CD8-positive, alpha-beta memory T cell (primary cell): ENCODE measurements at places on chromosomes 6 and 20.
A peak's percentile ranks its signal among the peaks of the same experiment; 100 is the strongest.

GRCh38 chr20:63360850-63361518 lies at the start of gene CHRNA4:
CHRNA4 (minus strand) TSS chr20:63361349; CDS start chr20:63361165, 184 bp downstream.
- DNase-seq: no peak

DNA sequence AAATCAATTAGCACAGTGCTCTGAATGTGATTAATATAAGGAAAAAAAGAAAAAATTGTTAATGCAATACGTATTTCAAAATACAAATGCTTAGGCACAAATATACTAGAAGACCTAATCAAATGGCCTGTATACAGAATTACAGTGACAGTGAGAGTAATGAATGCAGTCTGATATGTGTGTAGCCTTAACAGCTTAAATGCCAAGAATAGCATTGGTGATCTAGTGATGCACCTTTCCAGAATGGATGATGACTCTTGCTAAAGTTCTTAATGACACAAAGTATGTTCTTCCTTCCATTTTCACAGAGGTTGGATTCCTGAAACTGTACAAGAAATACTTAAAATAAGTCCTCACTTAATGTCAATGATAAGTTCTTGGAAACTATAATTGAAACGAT lies 131.0 kb downstream of the CDKAL1 start:
- no peak for DNase-seq

DNA sequence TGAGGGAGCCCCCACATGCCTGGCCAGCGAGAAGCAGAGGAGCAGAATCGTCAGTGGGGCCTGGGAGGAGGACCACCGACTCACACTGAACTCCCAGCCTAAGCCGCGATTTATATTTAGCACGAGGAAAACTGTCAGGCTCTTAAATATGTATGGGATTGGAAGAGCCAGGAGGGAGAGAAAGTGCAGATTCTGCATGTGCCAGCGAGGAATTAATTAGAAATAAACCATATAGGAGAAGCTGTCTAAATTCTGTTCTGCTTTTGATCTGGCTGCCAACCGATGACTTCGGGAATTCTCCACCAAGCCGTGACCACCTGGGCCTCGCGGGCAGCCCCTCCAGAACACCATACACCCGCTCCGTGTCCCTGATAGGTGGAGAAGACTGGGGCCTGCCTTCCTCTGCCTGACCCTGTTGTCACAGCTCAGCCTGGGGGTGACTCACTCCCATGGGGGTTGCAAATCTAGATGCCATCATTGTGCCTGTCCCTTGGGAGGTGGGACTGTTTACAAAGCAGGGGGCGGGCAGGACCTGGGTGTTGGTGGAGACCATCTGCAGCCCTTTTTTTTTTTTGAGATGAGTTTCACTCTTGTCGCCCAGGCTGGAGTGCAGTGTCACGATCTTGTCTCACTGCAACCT lies 91.1 kb upstream of the PMEPA1 start:
- DNase-seq: no peak

- no peak for DNase-seq
Measured at GRCh38 chr6:165692106-165692653, 29.1 kb upstream of the PDE10A start.

DNA sequence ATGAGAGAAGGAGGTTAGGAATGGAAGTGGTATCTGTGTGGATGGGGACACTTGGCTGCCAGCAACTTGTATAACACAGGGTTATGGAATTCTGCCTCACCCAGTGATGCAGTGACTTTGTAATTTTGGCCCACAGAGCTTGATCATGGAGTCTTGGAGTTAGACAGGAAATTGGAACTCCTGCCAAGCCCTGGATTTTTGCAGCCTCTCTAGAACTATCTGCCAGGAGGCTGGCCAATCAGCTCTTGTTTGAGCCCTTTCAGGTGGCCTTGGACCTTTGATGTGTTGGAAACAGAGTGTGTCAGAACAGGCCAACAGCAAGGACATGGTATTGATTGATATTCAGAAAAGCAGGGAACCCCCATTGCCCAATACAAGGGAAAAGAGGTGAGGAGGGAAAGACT lies 157.7 kb upstream of the GGTLC1 start:
- no peak for DNase-seq

DNA sequence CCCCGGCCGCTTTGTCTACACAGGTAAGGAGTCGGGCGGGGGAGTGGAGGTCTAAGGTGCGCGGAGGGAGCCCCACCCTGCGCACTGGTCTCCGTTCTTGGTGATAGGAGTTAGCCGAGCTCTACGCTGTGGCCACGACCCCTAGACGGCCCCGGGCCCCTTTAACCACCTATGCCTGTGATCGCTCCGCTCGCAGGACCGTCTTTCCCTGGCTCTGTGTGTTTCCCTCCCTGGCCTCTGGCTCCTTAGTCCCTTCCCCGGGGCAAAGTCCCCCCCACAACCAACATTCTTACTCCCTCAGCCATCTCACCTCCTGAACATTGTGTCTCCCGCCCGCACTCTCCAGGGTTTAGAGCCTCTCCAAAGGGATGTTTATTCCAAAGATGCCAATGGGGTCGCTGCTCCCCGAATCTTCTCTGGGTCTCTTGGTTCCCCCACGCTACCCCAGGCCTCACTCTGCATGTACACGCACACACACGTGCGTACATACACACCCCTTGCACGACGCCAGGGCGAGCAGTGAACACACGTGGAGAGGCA lies 50.4 kb downstream of the CPXM1 start:
- no peak for DNase-seq

GRCh38 chr6:130997061-130997753 lies 65.8 kb downstream of the EPB41L2 start:
- DNase-seq: no peak

DNA sequence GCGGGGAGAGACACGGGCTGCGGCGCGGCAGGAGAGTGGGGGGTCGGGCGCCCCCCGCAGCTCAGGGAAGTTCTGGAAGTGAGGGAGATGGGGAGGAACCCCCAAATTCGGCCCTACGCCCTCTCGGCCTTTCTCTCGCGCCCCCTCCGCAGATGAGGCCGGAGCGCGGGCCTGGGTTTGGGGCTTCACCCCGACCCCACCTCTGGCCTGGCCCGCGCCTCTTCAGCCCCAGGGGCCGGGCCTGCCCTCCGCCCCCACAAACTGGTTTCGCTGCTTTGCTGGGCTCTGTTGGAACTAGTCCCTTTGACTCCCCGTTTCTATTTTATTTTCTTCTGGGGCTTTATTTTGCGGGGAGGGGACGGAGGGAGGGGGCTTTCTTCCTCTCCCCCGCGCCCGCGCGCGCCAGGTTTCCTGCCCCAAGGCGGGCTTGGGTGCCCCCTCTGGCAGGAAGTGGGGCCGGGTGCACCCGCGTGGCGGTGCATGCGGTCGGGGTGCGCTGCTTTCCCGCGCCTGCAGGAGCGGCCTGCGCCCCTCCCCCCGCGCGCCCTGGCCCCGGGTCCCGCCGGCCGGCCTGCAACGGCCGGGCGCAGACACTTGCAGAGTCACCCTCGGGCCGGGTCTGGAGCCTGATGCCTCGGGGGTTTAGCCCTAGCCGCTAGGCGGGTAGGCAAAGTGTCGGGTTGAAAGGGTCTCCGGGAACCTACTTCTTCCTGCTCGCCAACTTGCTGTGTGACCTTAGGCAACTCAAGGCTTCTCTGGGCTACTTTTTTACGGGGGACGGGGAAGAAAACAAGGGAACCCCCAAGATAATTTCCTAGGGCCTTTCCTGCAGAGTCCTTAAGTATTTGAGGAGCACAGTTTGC lies 1.3 kb downstream of the HMGA1 start:
- peak; percentile 80 for DNase-seq

GRCh38 chr6:11113038-11113437 lies 1.5 kb upstream of the ERVFRD-1 start:
- no peak for DNase-seq

- DNase-seq: no peak
Measured at GRCh38 chr6:71402096-71402495, 113.5 kb downstream of the OGFRL1 start.

DNA sequence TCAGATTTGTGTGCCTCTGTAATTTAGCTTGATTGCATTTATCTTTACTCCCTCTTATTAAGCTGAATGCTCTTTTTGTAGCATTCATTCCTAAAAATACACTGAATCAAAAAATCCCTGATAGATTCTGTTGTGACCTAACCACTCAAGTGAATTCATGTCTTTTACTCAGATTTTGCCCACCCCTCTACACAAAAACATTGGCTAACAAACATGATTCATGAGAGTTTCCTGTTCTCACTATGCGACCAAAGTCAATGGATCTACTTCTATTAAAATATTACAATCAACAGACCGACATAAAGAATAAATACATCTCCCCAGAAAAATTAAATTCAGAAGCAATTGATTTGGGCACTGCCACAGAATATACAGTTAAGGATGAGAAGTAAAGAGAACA lies 99.5 kb upstream of the THEMIS start:
- no peak for DNase-seq

- no peak for DNase-seq
Measured at GRCh38 chr6:170040115-170040500, 250.8 kb downstream of the DLL1 start.

- no peak for DNase-seq
Measured at GRCh38 chr6:137181891-137182653, 8.6 kb upstream of the IL22RA2 start.

GRCh38 chr6:12363651-12364381 lies 73.7 kb downstream of the EDN1 start:
- DNase-seq: no peak

DNA sequence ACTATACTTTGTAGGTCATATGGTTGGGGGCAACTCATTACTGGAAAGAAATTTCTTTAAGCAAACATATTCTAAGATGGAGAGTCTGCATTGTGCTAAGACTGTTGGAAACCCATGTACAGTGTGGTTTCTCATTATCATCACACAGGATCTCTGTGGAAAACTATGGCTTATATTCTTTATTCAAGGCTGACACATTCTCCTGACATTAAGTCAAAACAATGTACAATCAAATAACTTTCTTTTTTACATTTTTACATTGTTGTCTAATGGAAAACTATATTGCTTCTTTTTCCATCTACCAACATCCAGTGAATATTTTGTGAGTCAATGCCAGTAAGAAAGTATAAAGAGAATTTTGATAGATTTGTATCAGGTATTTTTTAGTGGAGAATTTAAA lies 417.6 kb downstream of the GRIK2 start:
- no peak for DNase-seq

DNA sequence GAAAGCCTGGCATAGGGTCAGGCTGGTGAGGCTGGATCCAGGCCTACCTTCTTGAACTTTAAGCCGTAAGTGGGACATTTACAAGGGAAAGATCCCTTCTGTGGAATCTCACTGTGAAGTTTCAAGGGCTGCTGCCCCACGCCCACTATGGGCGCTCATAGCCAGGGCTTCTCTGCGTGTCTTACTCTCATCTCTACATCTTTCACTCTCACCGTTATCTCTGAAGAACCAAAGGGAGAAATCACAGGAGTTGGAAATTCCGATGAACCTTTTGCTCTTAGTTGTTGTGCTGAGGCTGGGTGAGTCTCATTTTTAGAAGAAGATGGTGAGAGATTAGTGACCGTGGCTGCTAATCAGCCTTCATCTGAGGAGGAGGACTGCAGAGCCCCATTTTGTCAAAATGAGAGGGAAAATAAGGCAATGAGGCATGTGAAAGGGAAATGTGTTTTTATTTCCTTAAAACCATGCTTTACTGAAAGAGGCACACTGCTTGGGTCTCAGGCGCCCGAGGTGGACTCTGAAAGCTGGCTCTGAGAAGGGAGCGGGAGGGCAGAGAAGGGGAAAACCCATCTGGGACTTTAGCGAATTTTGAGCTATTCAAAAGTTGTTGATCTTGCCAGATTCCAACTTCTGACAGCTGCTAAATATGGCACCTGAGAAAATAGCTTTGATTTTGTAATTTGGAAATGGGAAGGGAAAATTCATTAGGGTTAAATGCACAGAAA lies 301.5 kb downstream of the CLIC5 start:
- DNase-seq: no peak

DNA sequence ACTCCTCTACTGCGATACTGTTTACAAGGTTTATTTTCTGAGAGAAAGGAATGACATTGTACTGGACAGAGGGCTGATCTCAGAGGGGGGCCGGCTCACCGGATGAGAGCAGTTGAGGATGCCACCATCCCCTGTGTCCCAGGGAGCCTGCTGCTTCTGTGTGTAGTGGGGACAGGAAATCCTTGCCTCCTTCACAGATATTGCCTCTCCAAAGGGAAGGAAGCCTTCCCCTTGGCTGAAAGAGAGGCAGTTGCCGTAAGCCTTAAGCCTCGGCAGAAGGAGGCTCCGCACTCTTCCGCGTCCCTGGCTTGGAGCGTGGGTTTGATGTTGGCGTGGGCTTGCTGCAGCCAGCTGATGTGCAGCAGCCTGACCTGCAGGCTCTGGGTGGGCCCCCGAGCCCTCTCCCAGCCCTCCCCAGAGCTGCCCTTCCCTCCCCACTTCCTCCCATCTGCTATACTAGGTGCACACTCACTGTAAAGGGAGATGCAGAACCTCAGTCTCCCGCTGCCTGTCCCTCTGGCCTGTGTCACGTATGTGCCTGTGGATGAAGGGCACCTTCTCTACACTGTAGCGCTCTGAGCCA lies 45.7 kb upstream of the RPS6KA2 start:
- no peak for DNase-seq

- DNase-seq: peak; percentile 7
Measured at GRCh38 chr20:56247954-56248782, at the start of gene MC3R. MC3R (plus strand) TSS chr20:56248732; CDS start chr20:56248844, 112 bp downstream.

DNA sequence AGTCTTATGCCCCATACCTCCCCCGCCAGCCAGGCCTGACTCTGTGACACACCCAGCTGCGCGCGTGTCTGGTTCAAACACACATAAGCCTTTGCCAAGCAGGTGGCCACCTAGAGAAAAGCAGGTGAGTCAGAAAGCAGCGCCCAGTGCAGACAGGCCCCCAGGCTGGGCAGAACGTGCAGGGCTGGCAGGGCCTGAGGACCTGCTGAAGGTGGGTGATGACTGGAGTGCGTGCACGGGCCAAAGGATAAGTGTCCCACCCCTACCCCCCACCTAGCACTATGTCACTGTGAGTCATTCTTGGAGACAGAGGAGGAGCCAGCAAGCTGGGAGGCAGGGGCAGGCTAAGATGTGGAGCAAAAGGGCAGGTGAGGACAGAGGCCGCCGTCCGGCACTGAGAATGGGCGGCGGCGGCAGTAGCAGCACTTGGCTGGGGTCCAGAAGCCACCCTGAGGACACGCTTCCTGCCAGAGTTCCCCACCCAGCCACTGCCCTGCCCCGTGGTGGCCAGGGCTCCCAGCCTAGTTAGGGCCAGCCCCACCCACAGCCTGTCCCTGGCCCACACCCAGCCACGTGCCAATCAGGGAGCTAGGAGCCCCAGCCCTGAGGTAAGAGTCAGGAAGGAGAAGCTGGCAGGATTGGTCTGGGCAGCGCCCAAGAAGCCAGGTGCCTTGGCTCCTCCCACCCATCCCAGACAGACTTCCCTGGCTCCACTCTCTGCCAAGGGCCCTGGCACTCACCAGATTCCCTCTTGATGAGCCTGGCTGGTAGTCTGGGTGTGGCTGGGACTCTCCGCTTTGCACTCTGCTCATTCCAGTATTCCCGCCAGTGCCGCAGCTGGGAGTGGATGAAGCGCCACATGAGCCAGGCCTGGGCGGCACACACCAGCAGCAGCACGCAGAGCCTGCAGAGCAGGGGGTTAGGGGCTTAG lies 72.7 kb downstream of the TRAM2 start:
- DNase-seq: no peak

- DNase-seq: no peak
Measured at GRCh38 chr6:74976026-74976425, 229.8 kb downstream of the COL12A1 start.

- no peak for DNase-seq
Measured at GRCh38 chr6:88238065-88238464, 71.9 kb upstream of the CNR1 start.

- DNase-seq: no peak
Measured at GRCh38 chr6:154502553-154502952, 7.9 kb downstream of the CNKSR3 start.

GRCh38 chr6:140225701-140226436 lies 851.4 kb upstream of the CITED2 start:
- DNase-seq: no peak
